ENCODE measurements at places on chromosomes 3 and 15.

- DNase-seq: no peak
Observed at GRCh38 chr3:140906785-140907184, 34.9 kb upstream of the SLC25A36 start.

GRCh38 chr15:62958528-62959363, 83.8 kb upstream of the TPM1 start:
- DNase-seq: no peak

DNA sequence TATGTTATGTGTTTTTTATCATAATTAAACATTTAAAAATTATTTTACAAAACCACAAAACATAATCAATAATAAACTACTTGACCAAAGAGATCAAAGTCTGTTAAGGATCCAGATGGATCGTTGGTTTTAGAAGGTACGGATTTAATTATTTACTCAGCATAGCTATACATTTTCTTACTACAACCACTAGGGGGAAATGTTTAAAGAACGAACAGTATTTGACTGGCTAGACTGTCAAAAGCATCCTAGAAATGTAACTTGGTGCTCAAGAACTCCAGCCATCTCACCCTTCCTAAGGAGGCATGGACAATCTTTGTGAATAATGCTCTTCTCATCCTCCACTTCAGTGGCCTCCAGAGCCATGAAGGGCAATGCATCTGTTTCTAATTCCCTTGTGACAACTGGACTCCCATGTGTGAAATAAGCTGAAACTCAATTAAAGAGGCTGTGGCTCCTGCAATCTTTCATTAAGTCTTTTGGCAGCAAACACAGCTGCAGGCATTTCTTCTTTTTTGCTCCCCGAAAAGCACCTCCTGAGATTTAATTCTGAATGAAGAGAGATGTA, 94.7 kb upstream of the TUSC7 start:
- DNase-seq: no peak

DNA sequence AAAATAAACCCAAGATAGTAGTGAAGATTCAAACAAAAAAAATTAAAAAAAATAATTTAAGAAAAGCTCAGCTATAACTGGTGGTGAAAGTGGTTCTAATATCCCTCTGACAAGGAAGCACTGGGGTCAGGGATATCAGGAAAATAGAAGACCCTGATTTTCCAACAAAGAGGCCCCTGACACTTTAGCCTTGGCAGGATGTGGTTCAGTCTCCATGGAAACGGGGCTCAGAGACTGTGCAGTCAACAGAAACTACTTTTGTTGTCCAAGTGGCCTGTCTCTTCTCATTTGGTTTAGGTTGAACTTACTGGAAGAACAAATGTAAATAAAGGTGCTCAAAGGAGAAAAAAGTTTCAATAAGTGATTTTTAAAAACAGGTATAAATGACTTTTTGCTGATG, 27.2 kb downstream of the INTS14 start:
- no peak for DNase-seq

- DNase-seq: no peak
Observed at GRCh38 chr3:58725326-58725853, 58.8 kb upstream of the FAM3D start.

DNA sequence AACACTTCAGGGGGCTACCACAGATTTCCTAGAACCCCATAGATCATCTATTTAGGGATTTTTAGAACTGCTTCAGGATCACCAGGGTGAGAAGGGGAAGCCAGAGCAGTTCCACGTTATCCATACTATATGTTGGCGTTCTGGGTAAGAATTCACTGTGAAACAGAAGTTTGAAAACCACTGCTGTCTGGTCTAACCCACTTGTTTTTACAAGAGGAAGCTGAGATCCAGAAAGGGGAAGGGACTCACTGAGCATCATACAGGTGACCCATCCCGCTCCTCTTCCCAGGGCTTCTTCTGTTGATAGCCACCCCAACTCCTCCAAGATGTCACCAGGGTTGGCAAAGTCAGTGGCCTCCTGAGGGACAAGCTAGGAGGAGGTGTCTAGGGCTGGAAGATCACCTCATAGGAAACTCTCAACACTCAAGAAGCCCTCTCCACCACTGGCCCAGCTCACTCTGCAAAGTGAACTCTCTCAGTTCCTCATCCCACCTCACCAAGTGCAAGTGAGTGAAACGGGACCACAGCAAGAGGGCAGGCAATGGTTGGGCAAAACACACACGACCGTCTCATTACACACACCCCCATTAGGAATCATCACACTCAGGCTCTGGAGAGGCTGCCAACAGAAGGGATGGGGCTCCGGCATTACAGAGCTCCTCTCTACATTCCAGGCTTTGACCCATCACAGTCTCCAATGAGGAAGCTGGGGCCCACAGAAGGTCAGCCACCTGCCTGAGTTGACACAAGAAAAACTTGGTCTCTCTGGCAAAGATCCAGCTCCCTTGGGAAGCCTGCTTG, 1.8 kb downstream of the DAPK2 start:
- DNase-seq: no peak

DNA sequence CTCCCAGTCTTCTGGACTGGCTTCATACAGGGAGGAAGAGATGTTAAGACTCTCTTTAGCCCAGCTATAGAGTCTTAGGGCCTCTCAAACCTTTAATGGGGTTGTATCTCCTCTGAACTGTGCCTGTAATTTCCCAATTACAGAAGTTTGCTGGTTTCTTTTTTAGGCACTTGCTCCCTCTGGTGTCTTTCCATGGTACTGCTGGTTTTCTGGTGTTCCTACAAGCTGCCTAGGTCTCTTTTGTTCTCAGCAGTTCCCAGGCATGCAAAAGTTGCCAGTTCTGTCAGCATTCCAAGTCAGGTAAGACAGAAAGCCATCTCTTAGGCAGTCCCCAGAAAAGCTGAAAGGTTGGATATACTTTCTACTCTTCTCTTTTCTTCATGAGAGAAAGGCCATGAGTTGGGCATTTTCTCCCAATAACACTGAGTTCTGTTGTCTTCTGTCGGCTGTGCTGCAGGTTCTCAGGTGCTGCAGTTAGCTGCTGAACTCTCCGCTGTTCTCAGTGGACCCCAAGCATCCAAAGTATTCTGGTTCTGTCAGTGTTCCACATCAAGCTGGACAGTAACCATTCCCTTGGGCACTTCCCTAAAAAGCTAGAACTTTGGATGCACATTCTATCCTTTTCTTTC, 54.4 kb upstream of the EHHADH start:
- DNase-seq: no peak

- DNase-seq: no peak
Observed at GRCh38 chr3:128573707-128574162, 76.9 kb downstream of the RPN1 start.

GRCh38 chr3:167874671-167875372, 139.3 kb downstream of the SERPINI1 start:
- no peak for DNase-seq

GRCh38 chr15:37824717-37825382, 109.6 kb upstream of the TMCO5A start:
- DNase-seq: no peak

GRCh38 chr3:100105501-100105900, 8.8 kb downstream of the FILIP1L start:
- DNase-seq: no peak

- DNase-seq: no peak
Observed at GRCh38 chr3:180911876-180912303, 580 bp upstream of the FXR1 start.

- DNase-seq: no peak
Observed at GRCh38 chr15:90113166-90113565, 10.9 kb upstream of the IDH2 start.

DNA sequence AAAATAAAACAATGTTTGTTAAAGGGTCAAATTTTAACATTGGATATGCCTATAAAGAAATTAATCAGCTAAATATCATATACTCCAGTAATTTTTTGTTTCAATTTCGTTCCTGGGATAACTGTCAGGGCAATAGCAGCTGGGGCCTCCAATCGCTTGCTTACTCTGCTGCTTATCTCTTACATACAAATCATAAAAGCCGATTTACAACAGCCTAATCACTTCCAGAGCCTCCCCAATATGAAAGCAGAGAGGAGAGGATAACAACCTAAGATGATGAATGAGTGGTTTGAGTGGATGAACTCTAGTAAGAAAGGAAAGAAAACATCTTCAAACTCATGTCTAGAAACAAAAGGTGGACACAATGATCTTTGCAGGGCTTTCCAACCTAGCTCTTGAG, 80.7 kb upstream of the PSMD6 start:
- no peak for DNase-seq

DNA sequence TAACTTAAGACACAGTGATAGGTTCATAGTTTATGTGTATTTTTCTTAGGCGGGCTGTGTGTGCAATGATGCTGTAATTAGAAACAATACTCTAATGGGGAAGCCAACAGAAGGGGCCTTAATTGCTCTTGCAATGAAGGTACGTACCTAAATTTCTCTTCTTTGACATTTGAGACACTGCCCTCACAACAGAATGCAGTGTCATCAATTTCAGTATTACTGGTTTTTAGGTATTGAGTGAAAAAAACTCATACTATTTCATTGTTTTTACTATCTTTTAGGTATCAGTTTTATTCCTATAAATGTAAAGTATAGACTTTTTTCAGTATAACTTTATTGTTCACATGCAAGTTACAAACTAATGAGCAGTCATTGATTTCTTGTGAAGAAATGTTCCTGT, 59.3 kb downstream of the ASTE1 start:
- no peak for DNase-seq

- DNase-seq: no peak
Observed at GRCh38 chr15:38559636-38560307, 4.8 kb downstream of the RASGRP1 start.

GRCh38 chr3:120641696-120642246, 40.3 kb downstream of the HGD start:
- no peak for DNase-seq

DNA sequence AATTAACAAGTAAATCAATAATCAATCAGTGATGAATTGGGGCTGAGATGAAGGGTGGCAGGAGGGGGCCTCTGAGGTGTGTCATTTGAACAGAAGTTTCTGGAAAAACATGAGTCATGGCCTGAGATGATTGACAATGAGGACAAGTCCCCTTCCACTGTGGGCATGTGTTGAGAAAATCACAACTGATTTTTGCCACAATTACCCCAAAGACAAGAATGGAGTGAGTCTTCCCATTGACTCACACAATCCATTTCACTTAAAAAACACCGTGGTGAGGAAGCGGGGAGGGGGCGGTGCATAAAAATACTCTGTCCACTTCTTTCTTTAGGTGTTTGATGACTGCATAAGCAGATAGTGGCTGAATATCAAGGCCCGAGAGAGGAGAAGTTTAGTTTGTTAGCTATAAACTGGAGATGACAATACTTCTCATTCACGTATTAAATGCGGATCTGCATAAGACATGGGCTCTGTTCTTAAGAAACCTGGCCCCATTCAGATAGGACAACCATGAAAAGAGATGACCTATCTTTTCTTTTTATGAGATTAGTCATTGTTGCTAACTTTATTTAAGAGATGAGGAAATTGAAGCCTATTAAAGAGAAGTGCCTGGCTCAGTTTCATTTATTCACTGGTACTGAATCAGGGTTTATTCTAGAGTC, 34.7 kb downstream of the SHC4 start:
- DNase-seq: no peak

GRCh38 chr3:34947834-34948233, 691.5 kb upstream of the ARPP21 start:
- DNase-seq: no peak

DNA sequence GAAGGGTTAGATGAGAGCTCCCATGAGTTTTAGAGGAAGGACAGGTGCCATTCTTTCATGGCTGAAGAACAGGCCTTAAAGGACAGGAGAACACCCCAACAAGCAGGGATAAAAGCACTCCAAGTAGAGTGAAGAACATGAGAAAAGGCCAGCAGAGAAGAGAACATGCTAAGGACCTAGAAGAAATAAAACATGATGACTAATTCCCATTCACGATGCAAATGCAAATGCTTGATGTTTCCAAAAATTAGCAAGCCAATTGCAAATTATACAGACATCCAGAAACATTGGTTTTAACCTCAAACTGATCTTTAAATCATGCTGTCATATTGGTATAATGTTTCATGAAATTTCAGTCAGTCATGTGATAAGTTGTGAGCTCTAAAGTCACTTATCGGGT, 241.7 kb downstream of the CNTN3 start:
- DNase-seq: no peak

DNA sequence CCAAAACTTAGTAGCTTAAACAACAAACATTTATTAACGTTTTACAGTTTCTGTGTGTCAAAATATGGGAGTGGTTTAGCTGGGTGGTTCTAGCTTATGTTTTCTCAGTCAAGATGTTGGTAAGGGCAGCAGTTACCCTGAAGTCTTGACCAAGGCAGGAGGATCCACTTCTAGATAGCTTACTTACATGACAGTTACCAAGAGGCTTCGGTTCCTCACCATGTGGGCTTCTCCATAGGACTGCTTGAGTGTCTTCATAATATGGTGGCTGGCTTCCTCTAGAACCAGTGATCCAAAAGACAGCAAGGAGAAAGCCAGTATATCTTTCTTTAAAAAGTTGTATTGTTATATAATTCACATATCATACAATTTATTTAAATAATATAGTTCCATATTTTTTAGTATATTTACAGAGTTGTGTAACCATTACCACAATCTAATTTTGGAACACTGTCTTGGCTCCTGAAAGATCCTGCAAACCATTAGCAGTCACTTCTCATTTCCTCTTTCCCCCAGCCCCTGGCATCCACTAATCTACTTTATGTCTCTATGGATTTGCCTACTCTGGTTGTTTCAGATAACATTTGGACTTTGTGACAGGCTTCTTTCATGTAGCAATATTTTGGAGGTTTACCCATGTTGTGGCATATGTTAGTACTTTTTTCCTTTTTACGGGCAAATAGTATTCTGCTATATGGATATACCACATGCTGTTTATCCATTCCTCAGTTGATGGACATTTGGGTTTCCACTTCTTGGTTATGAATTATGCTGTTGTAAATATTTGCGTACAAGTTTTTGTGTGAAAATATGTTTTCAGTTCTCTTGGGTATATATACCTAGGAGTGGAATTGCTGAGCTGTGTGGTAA, 33.3 kb downstream of the MAPK6 start:
- DNase-seq: no peak

DNA sequence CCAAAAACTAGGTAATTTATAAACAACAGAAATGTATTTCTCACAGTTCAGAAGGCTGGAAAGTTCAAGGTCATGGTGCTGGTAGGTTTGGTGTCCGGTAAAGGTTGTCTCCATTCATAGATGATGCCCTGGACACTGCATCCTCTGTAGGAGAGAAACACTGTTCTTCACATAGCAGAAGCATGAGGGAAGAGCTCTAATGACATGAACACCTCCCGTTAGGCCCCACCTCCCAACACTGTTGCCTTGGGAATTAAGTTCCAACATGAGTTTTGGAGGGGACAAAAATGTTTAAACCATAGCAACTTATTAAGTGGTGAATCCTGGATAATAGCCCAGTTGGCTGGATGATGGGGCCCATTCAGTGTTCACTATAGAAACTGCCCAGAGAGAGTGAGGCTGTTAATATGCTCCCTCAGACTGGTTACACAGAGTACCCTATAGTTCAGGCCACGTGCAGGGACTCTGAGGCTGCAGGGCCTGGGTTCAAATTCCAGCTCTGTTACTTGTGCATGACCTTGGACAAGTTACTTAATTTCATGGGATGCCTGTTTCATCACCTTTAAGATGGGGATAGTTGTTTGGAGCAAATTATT, 37.0 kb downstream of the CCNL1 start:
- DNase-seq: no peak

All from cortex of kidney (tissue), 1 donor.